Brain microvascular endothelial cell (primary cell): ENCODE measurements at places on chromosomes 6 and 20.

DNA sequence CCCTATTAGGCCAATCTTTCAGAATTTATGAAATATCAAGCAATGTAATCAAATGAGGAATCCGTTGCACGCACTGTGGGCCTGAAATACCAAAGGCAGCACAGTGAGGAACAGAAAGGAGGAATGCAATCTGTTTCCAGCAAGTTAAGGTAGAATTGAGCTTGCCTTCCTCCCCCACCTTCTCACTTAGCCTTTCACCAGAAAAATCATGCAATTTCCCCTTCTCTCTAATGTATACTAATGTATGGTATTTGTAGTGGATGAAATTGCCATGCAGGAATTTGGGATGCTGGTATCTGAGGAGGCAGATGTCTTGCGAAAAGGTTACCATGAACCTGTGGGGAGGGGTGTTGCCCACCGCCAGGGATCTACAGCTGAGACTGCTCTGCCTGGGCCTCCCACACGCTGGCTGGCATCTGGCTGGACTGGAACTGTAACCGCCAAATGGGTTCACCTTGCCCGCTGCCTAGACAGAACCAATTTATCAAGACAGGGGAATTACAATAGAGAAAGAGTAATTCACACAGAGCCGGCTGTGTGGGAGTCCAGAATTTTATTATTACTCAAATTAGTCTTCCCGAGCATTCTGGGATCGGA lies 222.4 kb upstream of the MYLIP start:
- DNase-seq, result no peak

GRCh38 chr20:35146299-35146919 lies 727 bp downstream of the EDEM2 start:
- DNase-seq, result no peak

- no peak for DNase-seq
Measured at GRCh38 chr6:6986344-6986743, 121.4 kb upstream of the RREB1 start.

DNA sequence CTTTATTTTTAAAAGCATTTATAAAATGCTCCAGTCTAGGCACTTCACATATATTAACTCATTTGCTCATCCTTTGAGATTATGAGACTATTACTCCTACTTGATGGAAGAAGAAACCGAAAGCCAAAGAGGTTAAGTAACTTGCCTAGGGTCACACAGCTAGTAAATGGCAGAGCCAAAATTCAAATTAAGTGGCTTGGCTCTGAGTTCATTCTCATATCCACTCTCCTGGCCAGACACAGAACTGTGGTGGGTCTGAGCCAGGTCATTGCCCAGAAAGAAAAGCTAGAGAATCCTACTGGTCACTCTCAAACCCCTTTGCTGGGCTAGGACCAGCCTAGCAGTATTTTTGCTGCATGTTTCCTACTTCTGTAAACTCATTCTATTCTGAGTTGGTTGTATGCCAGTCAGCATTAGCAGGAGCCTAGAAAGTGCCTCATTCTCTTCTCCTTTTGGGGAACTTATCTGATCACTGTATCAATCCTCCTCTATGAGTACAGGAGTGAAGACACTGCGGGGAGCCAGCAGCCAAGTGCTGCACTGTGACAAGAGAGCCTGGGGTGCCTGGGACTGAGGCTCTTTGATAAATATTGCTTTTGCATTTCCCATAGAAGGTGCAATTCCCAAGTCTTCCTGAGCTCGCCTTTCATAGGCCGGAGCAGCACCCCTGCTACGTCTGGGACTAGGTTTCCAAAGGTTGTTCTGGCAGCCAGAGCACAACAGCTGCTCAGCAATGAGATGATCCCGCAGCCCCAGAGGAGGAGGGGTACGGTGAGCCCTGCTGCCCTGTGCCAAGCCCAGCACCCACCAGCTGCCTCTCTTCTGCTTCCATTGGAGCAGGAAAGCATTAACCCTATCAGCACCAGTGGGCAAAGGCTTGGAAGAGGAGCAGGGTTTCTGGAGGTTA lies 728.3 kb downstream of the MAFB start:
- DNase-seq, result no peak

DNA sequence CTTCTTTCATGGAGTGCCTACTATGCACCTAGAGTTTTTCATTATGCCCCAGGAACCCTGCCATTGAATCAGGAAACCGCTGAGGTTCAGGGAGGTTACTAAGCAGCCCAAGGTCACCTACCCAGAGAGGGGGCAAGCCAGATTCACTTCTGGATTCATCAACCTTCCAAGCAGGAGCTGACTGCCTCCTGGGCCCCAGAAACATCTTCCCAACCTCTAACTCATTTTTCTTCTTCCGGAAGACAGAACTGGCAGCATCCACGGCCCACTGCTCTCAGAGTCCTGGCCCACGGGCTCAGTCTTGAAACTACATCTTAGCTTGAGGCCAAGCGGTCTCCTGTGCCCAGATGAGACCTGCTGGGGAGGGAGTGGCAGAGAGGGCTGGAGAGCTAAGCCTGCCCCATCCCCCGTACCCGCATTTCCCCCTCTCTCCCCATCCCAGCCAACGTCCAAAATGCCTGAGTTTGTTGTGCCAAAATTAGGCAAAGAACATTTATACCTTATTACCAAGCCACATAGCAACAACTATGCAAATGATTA lies 281.0 kb downstream of the CDC5L start:
- no peak for DNase-seq

DNA sequence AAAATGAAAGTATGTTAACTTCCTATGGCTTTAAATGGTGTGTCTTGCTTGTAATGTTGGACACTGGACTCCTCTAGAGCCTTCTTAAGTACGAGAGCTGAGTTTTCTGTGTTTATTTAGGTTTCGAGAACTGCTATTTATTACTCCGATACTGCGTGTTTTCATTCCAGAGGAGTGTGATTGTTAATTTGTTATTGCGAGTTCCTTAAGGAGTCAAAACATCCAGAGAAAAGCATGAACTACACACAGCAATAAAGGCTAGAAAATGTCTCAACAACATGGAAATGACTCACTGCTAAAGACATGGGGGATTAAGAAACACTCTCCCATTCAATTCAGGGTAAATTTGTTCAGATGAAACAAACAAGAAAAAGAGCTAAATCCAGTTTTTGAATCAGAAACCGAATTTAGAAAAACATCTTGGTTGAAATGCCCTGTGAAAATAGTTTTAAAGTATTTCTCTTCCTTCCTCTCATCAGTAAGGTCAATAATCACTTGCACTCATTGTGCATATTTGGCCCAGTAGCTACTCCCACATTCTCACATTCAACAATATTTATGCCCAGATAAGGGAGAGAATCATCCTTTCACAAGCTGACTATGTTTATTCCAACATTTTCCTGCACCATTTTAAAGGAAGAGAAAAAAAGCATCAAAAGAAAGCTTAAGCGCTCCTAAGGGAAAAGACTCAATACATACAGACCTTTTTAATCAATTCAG lies 36.0 kb downstream of the ATXN1 start:
- no peak for DNase-seq

GRCh38 chr6:150735341-150735851 lies 130.1 kb upstream of the MTHFD1L start:
- no peak for DNase-seq

GRCh38 chr6:158687506-158687905 lies 37.7 kb downstream of the SYTL3 start:
- no peak for DNase-seq

DNA sequence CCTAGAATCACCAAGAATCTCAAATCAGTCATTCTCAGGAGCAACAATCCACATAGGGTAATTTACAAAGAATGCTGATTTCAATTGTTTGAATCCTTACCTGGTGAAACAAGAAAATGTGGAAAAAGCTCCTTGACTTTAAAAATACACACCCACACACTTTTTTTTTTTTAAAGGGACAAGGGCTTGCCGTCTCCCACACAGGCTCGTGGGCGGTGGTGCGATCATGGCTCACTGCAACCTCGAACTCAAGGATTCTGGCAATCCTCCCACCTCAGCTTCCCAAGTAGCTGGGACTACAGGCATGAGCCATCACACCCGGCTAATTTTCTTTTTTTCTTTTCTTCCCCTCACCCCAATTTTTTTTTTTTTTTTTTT lies 30.7 kb downstream of the PARD6B start:
- DNase-seq, result no peak

DNA sequence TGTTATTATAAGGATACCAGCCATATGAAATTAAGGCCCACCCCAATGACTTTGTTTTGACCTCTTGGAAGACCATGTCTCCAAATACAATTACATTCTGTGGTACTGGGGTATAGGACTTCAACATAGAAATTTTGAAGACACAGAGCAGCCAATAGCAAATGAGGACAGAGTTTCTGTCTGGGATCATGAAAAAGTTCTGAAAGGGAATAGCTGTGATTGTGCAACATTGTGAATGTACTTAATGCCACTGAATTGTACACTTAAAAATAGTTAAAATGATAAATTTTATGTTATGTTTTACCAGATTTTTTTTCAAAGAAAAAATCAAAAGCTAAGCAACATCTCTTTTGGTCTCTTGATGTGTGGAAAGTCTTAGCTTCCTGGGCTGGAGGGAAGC lies 27.0 kb upstream of the AGPAT4 start:
- DNase-seq, result no peak

DNA sequence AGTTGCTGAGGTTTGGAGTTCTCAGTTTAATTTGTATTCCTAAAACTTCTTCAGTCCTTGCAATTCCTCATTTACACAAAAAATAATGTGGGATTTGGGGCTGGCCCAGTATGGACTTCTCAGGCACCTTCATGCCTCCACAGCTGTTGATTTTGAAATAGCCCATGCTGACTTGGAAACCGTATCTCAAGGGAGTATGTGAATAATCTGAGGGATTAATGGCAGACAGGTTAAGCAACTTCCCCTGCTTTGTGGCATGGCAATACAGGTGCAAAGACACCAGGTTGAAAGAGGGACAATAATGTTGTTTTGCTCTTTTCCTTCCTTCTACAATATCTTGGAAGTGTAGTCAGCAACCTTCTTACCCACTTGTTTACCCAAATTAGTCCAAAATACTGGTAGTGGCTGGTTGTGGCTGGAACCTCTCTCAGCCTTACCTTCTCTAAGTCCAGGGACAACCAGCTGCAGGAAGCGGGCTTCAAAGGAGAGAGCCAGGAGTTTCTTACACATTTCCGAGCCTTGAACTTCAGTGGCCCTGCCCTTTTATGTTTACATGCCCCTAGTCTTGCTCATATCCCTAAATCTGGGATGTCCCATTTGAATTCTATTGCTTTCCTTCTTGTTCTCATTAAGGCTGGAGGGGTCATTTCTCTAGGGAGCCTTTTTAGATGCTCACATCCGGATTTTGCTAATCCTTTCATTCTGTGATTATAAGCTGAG lies 44.1 kb upstream of the ADGRF1 start:
- DNase-seq, result no peak
